HFFc6 (cell line): ENCODE measurements at places on chromosomes 5 and 9. TPM values are rescaled to one million over a fixed set of nuclear protein-coding genes. Genes with fewer than 3 reads are reported as not detected.

The PCDHB11 gene
- total RNA-seq: 0.31 to 0.56 TPM (median 0.50 TPM) in 3 replicates

The RAI14 gene
- 256 to 353 TPM (median 283 TPM) in 3 replicates for total RNA-seq

The PCDHGB6 gene
- total RNA-seq: 0.71 to 1.4 TPM (median 0.71 TPM) in 3 replicates

The NMUR2 gene
- total RNA-seq: not detected in 3 replicates

The PDCD1LG2 gene
- total RNA-seq: 37.9 to 46.7 TPM (median 43.6 TPM) in 3 replicates

The PTGDS gene
- not detected in 2 replicates for total RNA-seq

The INSL4 gene
- not detected in 2 replicates for total RNA-seq

The CD180 gene
- total RNA-seq: not detected in 3 replicates

- no peak for DNase-seq
Measured at GRCh38 chr5:150670275-150670947, 9.4 kb downstream of the MYOZ3 start.

- no peak for DNase-seq
Measured at GRCh38 chr5:83357621-83358231, 113.8 kb upstream of the VCAN start.

DNA sequence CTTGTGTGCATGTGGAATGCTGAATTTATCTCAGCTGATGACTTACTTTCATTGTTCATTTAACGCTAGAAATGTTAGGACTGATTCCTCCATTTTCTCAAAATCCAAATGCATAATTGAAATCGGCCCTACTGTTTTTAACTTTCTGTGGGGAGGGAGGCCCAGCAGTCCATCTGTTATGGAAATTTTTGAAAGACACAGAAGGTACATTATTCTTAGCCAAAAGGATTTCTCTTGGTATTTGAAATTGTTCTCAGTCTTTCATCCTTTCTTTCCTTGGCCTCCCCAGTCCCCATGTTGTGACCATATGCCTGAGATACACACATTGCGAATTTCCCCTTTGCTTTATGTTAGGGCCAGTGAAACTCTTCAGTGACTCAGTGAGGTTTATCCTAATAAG, 549.9 kb downstream of the IRX1 start:
- DNase-seq: no peak

GRCh38 chr5:166788050-166788449, 1503.4 kb upstream of the WWC1 start:
- no peak for DNase-seq

DNA sequence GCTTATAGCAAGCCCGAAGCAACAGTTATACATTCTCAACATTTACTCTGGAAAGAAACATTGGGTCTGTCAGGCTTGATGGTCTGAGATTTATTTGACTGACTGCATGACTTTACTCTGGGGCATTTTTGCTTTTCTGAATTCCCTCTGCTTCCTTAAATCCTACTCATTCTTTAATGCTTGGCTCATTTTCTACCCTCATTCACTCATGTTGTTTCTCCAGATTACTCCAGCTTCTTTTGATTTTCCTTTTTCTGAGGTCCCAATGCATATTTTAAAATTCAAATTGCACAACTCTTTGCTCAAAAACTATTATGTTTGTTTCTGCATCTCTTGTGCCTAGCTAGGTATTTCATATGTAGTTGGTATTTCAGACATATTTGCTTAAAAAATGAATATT, 2002.9 kb upstream of the NUDT12 start:
- no peak for DNase-seq

- DNase-seq: no peak
Measured at GRCh38 chr9:36935768-36936497, 98.1 kb downstream of the PAX5 start.

- DNase-seq: no peak
Measured at GRCh38 chr5:44257221-44257620, 132.0 kb downstream of the FGF10 start.
